Muscle of back (tissue), 13 donors: ENCODE measurements at places on chromosomes 4 and X. TPM values are rescaled to one million over a fixed set of nuclear protein-coding genes. Genes with fewer than 3 reads are reported as not detected.

FSTL5 gene
- 1.1 TPM for polyA plus RNA-seq

UGT8 gene
- 0.20 TPM for polyA plus RNA-seq

GRCh38 chr4:124851741-124852140 lies 139.2 kb upstream of the ANKRD50 start:
- no peak for DNase-seq

- no peak for DNase-seq
Observed at GRCh38 chr4:39596971-39597370, 41.7 kb downstream of the SMIM14 start.

DNA sequence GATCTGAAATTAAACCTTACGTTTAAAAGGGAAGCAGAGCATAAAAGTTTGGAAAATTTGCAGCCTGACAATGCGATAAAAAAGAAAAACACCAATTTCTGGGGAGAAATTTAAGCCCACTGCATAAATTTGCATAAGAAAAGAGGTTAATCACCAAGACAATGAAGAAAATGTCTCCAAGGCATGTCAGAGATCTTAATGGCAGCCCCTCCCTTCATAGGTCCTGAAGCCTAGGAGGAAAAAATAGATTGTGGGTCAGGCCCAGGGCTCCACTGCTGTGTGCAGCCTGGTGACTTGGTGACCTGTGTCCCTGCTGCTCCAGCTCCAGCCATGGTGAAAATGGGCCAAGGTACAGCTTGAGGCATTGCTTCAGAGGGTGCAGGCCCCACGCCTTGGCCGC lies 264.0 kb upstream of the CT83 start:
- no peak for DNase-seq

- DNase-seq = peak; percentile 18
Observed at GRCh38 chr4:95289028-95289634, 259.6 kb downstream of the UNC5C start.

DGAT2L6 gene
- polyA plus RNA-seq = not detected

- DNase-seq = no peak
Observed at GRCh38 chr4:2413821-2414610, 4.4 kb downstream of the ZFYVE28 start.

DNA sequence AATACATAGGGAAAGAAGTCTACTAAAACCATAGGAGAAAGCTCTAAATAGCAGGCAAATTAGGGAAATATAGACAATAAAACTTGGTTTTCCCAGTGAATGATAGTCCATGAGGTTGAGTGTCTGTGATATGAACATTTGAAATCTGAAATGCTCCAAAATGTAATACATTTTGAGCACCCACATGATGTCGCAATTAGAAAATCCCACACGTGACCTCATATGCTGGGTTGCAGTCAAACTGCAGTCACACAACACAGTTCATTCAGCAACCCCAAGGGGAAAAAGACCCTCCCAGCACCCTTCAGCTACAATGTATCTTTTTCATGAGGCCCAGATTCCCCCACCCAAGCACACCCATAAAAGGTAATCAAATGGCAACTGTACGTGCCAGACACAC lies 155.6 kb downstream of the BTC start:
- DNase-seq = no peak

ACE2 gene
- polyA plus RNA-seq = not detected

KIF4A gene
- 7.4 TPM for polyA plus RNA-seq

- no peak for DNase-seq
Observed at GRCh38 chr4:11312389-11312788, 116.3 kb downstream of the HS3ST1 start.

- DNase-seq = peak; percentile 73
Observed at GRCh38 chr4:26410385-26411293, 79.6 kb downstream of the CCKAR start.

- DNase-seq = no peak
Observed at GRCh38 chr4:63017300-63017699, 1392.0 kb downstream of the TECRL start.

- no peak for DNase-seq
Observed at GRCh38 chr4:156391325-156391653, 437.6 kb upstream of the CTSO start.

- no peak for DNase-seq
Observed at GRCh38 chrX:68829582-68830418, 979 bp downstream of the EFNB1 start.

- no peak for DNase-seq
Observed at GRCh38 chr4:40938337-40938736, 188.6 kb downstream of the NSUN7 start.

GRCh38 chr4:96189761-96190160 lies 349.9 kb downstream of the PDHA2 start:
- DNase-seq = no peak

MAGEC2 gene
- not detected for polyA plus RNA-seq
